Right hindlimb (tissue), 1 donor: ENCODE measurements at places on chromosomes 5 and 9.

GRCh38 chr9:134959971-134960310, 42.2 kb upstream of the FCN1 start:
- DNase-seq: peak; percentile 10

DNA sequence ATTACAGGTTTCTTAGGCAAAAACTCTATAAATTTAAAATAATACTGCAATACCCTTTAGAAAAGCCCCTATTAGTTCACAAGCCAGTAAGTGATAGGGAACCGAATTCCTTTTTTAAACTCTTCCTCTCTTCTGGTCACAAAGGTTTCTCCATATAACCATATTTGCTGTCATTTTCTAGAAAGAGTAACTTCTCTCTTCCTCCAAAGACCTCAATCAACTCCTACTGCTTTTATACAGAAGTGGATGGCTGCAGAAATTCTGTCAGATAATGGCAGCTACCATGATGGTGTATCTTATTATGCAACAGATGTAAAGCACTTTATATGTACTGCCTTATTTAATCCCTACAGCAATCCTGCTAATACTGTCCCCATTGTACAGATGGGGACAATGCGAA, 6.2 kb downstream of the TUT7 start:
- no peak for DNase-seq

- peak; percentile 66 for DNase-seq
These were observed 40.6 kb upstream of the ITGA2 start for GRCh38 chr5:52948418-52949076.

GRCh38 chr9:99286536-99286935, 64.5 kb downstream of the SEC61B start:
- no peak for DNase-seq

GRCh38 chr5:9226016-9226536, 319.8 kb downstream of the SEMA5A start:
- DNase-seq: no peak

DNA sequence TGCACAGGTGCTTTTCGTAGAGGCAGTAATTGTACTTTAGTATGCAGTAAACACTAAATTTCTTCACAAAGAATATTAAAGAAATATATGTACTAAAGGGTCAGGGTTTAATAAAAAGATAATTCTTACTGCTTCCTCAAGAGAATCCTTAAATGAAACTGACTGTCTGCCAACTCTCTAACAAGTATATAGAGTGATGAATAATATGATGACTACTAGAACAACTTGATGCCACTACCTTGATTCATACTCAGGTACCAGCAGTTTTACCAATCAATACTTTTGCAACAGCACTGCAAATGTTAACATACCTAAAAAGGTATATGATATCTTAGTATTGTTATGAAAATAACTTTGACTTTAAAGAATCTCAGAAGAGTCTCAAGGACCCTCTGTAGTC, 3.8 kb downstream of the YIPF5 start:
- no peak for DNase-seq

- no peak for DNase-seq
These were observed 139.6 kb downstream of the GLIS3 start for GRCh38 chr9:4160249-4160648.

DNA sequence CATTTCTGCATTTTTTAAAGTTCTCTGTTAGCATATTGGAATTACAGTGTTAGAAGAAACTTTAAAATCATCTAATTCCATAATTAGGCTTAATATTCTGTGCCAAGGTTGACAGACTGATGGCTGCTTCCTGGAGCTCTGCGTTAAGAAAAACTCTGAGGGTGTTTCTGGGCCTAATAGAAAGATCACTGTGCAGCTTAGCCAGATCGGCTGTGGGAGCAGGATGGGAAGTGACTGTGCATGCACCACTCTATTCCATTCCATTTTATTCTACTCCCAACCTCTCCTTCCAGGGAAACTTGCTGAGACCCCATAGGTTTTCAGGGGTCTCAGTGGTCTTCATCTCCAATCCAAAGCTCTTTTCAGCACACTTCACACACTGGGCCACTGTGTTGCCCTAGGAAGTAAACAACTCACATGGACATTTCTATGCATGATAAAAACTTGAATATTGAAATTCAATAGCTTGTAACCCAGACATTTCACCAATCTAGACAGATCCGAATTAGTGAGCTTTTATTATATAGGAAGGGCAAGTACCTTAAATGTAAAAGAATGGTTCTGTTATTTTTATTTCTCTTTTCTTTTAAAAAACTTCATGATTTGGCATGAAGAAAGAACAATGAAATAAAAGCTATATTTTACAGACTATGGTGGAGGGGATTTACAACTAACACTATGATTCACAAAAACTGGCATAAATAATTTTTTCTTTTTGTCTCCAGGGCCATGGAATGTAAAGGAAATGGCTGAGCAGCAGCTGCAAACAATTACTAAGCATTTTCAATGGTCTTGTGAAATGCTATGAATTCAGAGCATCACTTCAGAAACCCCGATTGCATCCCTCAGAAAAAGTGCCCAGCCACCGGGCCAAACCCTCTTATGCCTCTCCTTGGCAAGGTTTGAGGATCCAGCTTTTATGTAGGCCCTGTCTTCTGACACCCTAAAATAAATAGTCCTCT, 51.4 kb upstream of the DAB2 start:
- DNase-seq: peak; percentile 56

- DNase-seq: no peak
These were observed 19.3 kb downstream of the ISOC1 start for GRCh38 chr5:129113867-129114266.

GRCh38 chr9:82101475-82101874, 112.9 kb downstream of the SPATA31D1 start:
- DNase-seq: no peak

DNA sequence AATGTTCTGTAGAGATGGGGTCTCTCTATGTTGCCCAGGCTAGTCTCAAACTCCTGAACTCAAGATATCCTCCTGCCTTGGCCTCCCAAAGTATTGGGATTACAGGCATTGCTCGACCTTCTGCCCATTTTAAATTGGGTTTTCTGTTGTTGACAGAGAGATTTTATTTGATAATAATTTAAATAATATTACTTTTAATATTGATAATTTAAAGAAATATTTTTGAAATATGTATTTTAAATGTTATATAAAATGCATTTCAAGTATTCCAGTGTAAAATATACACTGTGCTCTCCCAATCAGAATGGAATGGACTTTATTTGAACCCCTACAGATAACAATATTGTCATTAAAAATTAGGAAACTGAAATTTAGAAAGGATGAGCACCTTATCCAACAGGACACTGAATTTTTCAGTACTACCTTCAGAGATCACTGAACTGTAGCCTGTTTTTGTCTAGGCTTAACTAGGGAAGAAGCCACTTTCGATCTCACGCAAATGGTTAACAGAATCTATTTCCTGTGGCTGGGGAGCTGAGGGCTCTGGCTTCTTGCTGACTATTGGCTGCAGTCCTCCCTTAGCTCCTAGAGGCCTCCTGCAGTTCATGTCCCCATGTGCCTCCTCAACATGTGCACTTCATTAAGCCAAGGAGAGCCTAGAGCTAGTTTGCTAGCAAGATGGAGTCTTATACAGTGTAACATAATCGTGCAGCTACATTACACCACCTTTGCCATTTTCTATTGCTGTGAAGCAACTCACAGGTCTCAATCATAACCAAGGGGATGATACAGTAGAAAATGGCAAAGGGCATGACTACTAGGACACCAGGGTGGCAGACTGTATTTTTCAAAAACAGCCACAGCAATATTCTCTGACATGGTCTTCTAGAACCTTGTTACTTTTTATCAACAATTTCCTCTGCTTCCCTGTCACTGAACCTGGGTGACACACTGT, 150.0 kb downstream of the CDC42SE2 start:
- peak; percentile 24 for DNase-seq

- no peak for DNase-seq
These were observed 137.5 kb downstream of the CPLANE1 start for GRCh38 chr5:37111426-37112382.

GRCh38 chr5:14123974-14124482, 19.1 kb upstream of the TRIO start:
- DNase-seq: no peak

DNA sequence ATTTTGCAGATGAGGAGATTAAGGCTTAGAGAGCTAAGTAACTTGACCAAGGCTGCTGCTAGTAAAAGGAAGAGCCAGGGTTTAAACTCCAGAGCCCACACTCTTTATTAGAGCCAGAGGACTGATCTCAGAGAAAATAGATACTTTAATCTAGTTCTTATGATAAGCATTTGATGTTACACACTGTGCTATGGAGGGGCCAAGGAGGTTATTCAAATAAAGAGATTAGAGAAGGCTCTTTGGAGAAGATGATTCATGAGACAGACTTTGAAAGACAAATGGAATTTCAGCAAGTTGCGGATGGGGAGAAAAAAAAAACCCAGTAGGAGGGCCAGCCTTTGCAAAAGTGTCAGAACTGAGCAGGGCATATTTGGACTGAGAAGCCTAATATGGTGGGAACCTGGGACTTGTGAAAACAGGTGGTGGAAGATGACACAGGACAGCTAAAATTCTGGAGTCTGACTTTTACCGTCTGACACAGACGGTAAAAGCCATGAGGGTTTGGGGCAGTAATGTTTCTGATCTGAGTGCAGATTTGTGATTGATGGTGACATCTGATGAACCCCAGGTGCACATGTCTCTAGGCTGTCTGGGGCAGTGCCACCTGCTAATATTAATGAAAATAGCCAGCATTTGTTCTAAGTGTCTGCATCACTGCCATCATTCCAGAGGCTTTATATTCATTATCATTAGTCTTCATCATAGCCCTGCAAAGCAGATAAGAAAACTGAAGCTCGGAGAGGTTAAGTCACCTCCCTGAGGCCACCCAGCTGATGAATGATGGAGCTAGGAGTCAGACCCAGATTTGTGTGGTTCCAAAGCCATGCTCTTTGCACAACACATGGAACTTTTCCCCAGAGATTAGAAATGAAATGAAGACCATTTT, 65.3 kb upstream of the CXCL14 start:
- no peak for DNase-seq
